Muscle of arm (tissue), 14 donors: ENCODE measurements at places on chromosomes 2 and 18. TPM values are rescaled to one million over a fixed set of nuclear protein-coding genes. Genes with fewer than 3 reads are reported as not detected.

- DNase-seq: peak; percentile 10
Measured at GRCh38 chr2:228180181-228181097, 1.0 kb downstream of the SPHKAP start.

DNA sequence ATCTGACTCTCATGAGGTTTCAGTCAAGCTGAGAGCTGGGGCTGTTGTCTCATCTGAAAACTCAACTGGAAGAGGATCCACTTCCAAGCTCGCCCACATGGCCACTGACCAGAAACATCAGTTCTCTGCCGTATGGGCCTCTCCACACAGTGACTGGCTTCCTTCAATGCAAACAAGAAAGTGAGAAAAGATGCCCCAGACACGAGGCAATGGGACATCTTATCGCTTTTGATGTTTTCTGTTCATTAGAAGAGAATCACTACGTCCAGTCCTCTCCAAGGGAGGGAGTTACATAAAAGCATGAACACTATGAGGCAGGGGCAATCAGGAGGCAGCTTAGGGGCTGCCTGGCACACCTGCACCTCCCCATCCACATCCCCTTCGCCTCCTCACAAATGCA, 307.1 kb upstream of the EPAS1 start:
- no peak for DNase-seq

GRCh38 chr18:10450986-10451385, 3.4 kb upstream of the APCDD1 start:
- no peak for DNase-seq

GRCh38 chr18:41965634-41966255, 10.7 kb downstream of the PIK3C3 start:
- DNase-seq: no peak

DNA sequence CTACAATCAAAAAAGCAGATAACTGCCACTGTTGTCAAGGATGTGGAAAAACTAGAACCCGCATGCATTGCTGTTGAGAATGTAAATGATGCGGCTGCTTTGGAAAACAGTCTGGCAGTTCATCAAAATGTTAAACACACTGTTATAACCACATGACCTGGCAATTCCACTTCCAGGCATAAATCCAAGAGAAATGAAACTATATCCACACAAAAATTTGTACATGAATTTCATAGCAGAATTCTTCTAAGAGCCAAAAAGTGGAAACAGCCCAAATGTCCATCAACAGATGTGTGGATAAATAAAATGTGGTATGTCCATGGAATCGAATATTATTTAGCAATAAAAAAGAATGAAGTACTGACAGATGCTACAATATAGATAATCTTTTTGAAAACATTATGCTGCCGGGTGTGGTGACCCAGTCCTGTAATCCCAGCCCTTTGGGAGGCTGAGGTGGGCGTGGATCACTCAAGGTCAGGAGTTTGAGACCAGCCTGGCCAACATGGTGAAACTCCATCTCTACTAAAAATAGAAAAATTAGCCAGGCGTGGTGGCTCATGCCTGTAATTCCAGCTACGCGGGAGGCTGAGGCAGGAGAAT, 32.0 kb downstream of the ERCC3 start:
- peak; percentile 38 for DNase-seq

GRCh38 chr2:175366815-175367214, 185.3 kb upstream of the ATP5MC3 start:
- peak; percentile 67 for DNase-seq

The RAD51AP2 gene
- polyA plus RNA-seq: 0.37 TPM

The GPC1 gene
- polyA plus RNA-seq: 75.3 TPM

The STPG4 gene
- not detected for polyA plus RNA-seq

The ARL5A gene
- 18.9 TPM for polyA plus RNA-seq
